Activated T-cell treated with anti-CD3 and anti-CD28 coated beads for 1 hour (primary cell): ENCODE measurements at places on chromosomes 4 and X.

DNA sequence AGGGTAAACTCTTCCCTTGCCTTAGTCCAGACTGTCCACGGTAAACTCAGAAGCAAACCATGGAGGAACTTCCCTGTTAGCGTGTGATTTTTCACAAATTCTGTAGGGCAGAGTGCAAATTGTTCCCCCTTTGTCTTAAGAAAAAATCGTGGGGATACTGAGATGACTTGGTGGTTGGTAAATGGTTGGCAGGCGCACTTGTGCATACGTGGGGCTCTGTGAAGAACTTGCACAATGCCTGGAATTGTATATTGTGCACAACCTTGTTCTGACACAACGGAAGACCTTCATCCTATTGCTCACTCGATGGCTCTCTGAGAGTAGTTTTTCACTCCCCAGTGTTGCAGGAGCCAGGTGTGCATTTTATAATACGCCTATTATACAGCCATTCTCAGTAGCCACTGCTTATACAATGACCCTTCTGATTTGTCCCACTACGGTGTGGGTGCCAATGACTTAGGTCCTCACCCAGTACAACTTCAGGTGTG is 150.0 kb downstream of the SPRY1 start:
- no peak for DNase-seq

DNA sequence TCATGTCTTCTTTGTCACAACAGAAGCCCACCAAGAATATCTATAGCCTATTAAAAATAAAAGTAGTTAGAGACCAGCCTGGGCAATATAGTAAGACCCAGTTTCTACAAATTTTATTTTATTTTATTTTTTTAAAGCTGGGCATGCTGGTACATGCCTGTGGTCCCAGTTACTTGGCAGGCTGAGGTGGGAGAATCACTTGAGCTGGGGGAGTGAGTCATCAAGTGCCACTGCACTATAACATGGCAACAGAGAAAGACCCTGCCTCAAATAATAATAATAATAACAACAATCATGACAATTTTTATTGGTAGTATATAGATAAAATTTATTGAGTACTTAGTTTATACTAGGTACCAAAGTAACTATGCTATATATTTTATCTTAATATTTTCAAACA is 93.0 kb upstream of the NPFFR2 start:
- no peak for DNase-seq

- DNase-seq = no peak
Observed at GRCh38 chr4:152166567-152166966, 369.3 kb downstream of the FBXW7 start.

GRCh38 chrX:3461397-3462165 is 115.1 kb upstream of the MXRA5 start:
- no peak for DNase-seq

DNA sequence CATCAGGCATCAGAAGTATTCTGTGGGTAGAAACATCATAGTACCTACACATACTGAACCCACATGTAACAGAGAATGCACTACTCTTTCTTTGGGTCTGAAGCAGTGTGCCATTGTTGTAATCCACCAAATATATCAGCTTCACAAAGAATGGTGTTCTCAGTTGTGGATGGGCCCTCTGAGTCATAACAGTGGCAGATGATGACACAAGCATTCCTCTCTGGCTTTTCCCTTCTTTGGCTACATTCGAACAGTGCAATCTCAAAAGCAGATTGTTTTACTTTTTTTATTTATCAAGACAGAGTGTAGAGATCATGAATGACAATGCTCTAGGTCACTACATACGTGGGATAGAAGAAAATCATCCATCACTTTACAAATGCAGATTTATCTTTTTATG is 247.2 kb upstream of the EPHA5 start:
- DNase-seq = no peak

DNA sequence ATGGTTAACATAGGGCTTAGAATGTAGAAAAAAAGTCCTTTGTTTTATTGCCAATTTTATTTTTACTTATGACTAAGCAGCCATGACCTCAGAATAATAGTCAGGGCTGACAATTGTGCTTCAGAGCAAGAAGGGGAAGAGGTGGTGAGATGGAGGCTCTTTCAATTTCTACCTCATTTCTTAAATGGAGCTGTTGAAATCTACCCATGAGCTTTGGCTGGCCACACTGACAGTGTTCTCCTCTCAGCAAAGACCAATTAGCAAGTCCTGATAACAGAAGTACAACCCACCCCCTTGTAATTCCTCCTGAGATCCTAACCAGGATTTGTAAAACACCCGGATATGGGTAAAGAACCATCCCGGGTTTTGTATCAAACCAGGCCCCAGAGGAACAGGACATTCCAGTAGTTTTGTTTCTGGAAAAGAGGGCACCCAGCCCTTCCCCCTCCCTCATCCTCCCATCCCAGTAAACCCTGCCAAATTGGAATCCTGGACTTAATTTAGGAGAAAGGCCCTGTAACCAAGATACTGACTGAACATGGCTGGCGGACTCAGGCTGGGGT is at the start of gene HEPH:
Gene HEPH (plus strand): TSS at position 399 of the 563 bp plus-strand sequence. CDS start 6,324 bp downstream, outside the sequence.
- no peak for DNase-seq

- DNase-seq = no peak
Observed at GRCh38 chr4:78602334-78602733, 50.8 kb downstream of the ANXA3 start.

GRCh38 chr4:680928-681645 is 6.7 kb downstream of the MYL5 start:
- no peak for DNase-seq

GRCh38 chr4:40713798-40714197 is 36.0 kb upstream of the NSUN7 start:
- no peak for DNase-seq

DNA sequence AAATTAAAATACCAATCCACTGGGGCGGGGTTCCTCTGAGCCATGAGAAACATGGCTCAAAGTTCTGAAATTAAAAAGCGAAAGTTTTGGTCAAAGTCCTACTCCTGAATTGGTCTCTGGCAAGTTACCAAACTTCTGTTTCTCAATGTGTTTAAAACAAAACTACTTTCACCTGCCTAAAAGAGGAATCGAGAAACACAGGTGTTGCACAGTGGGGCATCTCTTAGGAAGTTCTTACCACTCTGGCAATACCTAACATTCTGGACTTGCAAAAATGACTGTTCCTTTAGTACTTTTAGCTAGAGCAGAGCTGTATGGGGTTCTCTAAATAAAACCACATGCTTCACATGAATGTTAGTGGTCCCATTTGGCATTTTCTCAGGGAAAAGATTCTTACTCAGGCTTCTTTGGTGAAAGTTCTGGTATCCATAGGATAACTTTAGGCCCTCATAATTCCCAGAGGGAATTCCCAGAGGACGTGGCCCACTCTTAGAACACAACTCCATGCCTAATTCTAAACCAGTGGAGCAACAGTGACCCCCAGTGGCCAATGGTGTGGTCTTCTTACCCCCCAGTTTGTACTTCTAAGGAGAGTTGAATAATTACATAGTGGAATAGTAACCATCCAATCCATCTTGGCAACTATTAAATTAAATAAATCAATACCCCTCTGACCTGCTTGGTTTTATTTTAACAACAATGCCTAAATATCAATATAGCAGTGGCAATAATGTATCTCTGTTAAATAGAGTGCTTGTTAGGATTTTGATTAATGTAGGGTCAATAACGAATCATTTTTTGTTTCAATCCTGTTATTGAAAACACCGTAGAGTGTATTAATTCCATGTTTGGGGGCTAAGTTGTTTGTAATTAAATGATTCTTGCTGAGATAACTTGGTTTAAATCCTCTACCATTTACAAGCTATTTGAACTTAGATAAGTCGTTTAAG is 21.9 kb downstream of the BMP3 start:
- DNase-seq = peak; percentile 37

DNA sequence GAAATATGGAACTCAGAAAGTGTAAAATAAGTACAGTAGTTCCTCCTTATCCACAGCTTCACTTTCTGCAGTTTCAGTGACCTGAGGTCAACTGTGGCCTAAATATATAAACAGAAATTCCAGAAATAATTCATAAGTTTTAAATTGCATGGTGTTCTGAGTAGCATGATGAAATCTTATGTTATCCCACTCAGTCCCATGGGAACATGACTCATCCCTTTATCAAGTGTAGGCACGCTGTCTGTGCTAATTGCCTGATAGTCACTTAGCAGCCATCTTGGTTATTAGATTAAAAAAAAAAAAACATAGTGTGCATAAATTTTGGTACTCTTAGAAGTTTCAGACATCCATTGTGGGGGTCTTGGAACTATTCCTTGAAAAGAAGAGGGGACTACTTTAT is 983.4 kb upstream of the ADGRL3 start:
- DNase-seq = no peak

GRCh38 chrX:42567268-42567667 is 210.7 kb downstream of the PPP1R2C start:
- no peak for DNase-seq

- no peak for DNase-seq
Observed at GRCh38 chrX:150570512-150570911, 2.1 kb downstream of the MTM1 start.

GRCh38 chrX:49155243-49155899 is 7.2 kb upstream of the MAGIX start:
- no peak for DNase-seq

GRCh38 chr4:19941434-19941833 is 310.3 kb upstream of the SLIT2 start:
- DNase-seq = no peak

- DNase-seq = no peak
Observed at GRCh38 chr4:81802285-81802846, 330.7 kb upstream of the RASGEF1B start.

GRCh38 chr4:146949559-146949958 is 3.9 kb upstream of the TTC29 start:
- no peak for DNase-seq

- no peak for DNase-seq
Observed at GRCh38 chr4:43835869-43836268, 612.7 kb downstream of the KCTD8 start.

- no peak for DNase-seq
Observed at GRCh38 chr4:36207831-36208520, 36.3 kb downstream of the ARAP2 start.

DNA sequence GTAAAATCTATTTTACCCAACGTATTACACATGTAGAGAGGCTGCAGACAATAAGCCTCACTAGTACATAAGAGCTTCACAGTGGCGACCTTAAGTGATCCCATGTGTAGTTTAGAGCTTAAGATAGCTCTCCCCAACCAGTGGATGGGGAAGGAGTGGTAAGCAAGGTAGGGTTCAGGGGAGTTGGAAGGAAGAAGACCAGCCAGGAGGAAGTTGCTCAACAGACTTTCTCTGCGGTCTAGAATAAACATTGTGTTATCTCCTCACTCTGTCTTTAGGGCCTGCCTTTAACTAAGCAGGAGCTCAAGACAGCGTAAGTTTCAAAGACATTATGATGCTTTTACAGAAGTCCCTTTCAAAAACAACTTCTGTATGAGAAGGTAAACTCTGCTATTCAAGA is 16.8 kb downstream of the MEPE start:
- DNase-seq = no peak

GRCh38 chr4:170729897-170730296 is 640.1 kb upstream of the AADAT start:
- no peak for DNase-seq

- no peak for DNase-seq
Observed at GRCh38 chr4:101393256-101393655, 45.9 kb upstream of the PPP3CA start.

- DNase-seq = no peak
Observed at GRCh38 chr4:52212702-52213101, 161.6 kb downstream of the SPATA18 start.

DNA sequence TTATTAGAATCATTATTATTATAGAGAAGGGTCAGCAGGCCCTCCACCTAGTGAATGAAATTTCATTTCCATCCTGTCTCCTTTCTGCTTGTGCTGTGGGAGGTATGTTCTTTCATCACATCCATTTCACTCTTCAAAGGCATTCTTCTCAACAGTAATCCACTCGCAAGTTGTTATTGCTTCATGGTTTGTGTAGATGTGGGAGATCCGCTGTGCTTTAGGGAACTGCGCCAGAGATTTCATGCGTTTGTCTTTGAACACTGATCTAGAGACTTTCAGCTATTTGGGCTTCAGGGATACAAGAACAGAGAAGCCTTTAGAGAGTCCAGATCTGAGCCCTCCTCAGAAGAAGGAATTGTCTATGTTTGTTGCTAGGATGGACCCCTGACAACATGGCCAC is 53.5 kb upstream of the PUDP start:
- DNase-seq = no peak

- DNase-seq = no peak
Observed at GRCh38 chr4:10117359-10118047, 904 bp upstream of the WDR1 start.

DNA sequence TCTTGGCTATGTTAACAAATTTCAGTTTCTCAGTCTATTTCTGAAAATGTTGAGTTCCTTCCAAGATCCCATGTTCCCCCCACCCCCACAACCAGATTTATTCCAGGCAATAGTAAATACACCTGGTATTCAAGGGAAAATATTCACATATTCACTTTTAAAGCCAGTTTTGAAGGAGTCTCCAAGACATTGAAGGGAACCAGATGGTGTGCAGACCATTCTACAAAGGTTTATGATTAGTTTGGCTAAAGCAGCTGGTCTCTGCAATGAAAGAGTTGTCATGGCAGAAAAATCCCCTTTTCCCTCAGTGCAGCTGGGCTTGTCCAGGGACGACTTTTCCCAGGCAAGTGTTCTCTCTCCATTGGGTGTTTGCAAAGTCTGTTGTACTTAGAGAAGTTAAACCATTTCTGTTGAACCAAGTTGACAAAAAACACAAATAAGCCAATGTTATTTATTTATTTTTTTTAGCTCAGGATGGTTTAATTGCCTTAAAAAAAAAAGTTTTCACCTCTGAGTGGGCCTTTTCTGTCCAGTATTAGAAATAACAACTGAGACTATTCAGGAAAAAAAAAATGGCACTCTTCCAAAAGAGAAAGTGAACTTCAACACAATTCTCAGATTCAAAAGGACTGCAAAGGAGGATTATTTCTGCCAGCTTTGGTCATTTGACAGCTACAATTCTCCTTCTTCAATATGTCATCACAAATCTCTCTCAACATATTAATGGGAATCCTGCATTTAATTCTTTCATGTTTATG is 410.6 kb downstream of the IL1RAPL1 start:
- DNase-seq = no peak

DNA sequence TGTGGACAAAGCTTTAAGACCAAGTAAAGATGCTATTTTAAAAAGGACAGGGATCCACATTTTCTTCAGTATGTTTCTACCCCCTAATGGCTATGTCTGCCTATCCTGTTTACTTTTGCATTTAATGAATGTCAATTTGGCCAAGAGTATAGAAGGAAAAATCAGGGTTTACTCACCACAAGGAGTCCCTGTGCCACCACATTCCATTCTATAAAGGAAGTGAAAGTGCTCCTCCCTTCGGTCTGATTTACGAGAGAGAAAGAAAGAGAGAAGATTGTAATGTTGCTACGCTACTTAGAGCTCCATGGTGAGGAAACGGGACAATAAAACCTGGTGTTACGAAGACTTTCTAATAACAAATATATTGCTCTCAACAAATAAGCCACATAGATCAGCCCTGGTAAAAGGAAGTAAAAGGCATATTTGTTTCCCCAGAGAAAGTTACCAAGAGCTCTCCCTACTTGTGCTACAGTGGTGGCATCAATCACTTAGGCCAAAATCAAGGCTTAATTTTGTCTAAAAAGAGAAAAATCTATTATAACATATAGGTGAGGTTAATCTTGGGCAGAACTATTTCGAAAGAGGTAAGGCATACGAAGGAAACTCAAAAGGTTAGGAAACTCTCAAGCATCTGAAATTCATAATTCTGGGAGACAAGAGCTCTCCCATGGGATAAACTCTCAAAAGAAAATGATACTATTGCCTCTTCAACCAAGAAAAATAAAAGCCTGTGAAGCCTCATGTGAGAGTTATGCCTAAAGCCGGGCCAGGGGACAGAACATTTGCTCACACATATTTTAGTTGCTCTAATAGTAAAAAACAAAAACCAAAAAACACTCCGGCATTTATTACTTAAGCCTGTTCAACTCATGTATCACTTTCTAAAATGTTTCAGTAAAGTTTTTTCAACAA is 29.5 kb downstream of the TAPT1 start:
- DNase-seq = no peak
